ENCODE measurements at places on chromosomes 4 and X. TPM values are rescaled to one million over a fixed set of nuclear protein-coding genes. Genes with fewer than 3 reads are reported as not detected.

GRCh38 chrX:41596596-41596995, 92.2 kb upstream of the GPR34 start:
- H3K27ac ChIP-seq: no peak overlapping the region
- no peaks in the 10 kb centered on the region for H3K27me3 ChIP-seq
- no peaks in the 10 kb centered on the region for H3K36me3 ChIP-seq
- H3K4me1 ChIP-seq: no peaks in the 10 kb centered on the region
- no peak overlapping the region for H3K4me3 ChIP-seq

GAGE10 gene
- total RNA-seq: not detected

GRID2 gene
- not detected for total RNA-seq

CHRNA9 gene
- 0.30 TPM for total RNA-seq

DNA sequence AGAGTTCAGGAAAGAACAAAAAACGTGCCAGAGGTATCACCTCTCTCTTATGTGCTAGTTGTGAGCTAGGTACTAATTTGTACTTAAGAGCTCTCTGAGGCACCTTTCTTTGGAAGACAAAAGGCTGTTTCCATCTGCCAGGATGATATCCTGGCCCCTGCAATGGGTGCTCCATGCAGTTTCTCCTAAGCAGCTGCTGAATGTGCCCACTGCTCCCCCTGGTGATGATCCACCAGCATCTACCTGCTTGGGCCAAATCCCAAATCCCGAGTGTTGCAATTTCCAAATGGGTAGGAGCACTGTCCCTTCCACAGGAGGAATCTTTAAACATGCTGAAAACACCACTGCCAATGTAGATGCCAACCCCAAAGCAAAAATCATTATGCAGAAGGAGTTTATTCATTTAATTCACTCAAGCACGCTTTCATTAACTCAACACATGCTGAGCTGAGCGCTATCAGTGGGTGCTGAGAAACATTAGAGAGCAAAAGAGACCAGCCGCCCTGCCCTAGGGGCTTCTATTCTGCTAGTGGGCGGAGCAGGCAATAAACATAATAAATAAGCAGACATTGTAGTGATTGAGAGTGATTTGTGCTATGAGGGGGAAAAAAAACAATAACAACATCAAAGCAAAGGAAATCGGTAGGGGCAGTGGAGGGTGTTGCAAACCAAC, 69.6 kb upstream of the C4orf50 start:
- H3K4me3 ChIP-seq: no peak overlapping the region
- H3K36me3 ChIP-seq: no peaks in the 10 kb centered on the region
- no peak overlapping the region for H3K27ac ChIP-seq
- DNase-seq: no peak
- peaks cover 10% of the 10 kb centered on the region for H3K4me1 ChIP-seq

- no peaks in the 10 kb centered on the region for H3K27me3 ChIP-seq
- H3K4me1 ChIP-seq: no peaks in the 10 kb centered on the region
- H3K36me3 ChIP-seq: no peaks in the 10 kb centered on the region
- no peak overlapping the region for H3K4me3 ChIP-seq
- no peak for DNase-seq
Measured at GRCh38 chrX:135431886-135432285, 10.1 kb downstream of the SMIM10L2A start.

DNA sequence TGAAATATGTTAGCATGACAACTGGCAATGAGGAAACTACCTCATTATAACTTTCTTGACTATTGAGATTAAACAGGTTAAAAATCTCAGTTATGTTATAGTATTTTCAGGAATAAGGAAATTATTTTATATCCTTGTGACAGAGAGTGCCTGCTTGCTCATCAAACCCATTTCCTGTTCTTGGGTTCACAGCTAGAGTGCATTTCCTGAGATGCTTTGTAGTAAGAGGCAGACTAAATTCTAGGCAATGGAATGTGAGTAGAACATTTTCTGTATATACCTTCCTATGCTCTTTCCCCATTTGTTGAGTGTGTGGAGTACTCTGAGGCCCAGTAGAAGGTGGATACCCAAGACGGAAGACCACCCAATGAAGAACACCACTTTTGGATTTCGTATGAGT, 96.9 kb upstream of the CASK start:
- H3K4me1 ChIP-seq: no peaks in the 10 kb centered on the region
- H3K27me3 ChIP-seq: no peaks in the 10 kb centered on the region
- H3K36me3 ChIP-seq: no peaks in the 10 kb centered on the region
- H3K4me3 ChIP-seq: no peak overlapping the region

MAGEA2B gene
- total RNA-seq: not detected

TASL gene
- 8.9 TPM for total RNA-seq

NWD2 gene
- not detected for total RNA-seq

DNA sequence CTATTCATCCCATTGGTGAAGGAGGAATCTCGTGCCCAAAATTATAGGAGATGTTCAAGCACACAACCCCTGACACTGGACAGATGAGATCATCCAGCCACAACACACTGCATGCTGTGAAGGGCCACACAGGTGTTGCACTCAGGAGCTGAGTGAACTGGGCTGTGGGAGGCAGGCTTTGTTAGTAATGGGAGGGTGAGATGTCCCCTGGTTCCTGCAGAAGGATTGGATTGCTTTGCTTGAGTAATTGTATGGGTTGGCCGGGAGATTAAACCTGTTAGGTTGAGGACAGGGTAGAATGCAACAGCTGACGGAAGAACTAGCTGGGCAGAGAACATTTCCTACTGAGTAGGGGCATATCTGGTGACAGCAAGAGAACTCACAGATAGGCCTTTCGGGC, 152.2 kb downstream of the TACR3 start:
- H3K36me3 ChIP-seq: no peaks in the 10 kb centered on the region
- H3K27me3 ChIP-seq: no peaks in the 10 kb centered on the region
- DNase-seq: no peak
- H3K4me3 ChIP-seq: no peak overlapping the region
- H3K27ac ChIP-seq: no peak overlapping the region

DNA sequence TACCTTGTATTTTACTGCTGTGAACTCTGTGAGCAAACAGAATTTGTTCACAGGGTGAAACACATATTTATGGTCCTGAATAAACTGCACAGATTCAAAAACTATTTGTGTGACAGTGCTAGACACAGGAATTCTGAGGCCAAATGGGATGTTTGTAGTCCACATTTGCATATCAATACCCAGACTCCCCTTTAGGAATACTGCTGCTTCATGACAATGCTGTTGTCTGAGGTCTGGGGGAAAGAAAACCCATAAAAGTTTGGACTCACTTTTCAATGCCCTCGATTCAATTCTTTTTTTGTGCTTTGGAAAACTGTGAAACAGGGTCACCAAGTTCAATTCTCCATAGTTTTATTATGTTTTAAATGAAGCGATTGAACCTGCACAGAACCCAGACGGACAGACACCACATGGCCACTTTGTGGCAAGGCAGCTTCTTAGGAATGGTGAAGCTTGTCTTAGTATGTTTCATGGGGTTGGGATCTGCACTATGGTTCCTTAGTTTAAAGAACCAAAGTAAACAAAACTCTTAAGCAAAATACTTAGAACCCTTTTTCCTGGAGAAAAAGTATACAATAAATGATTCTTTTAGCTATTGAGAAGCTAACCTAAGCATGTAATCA, 92.3 kb upstream of the MAD2L1 start:
- no peaks in the 10 kb centered on the region for H3K27me3 ChIP-seq
- H3K27ac ChIP-seq: no peak overlapping the region
- H3K36me3 ChIP-seq: no peaks in the 10 kb centered on the region
- DNase-seq: no peak
- no peaks in the 10 kb centered on the region for H3K4me1 ChIP-seq

GRCh38 chr4:133096972-133097371, 52.1 kb upstream of the PCDH10 start:
- no peak overlapping the region for H3K4me3 ChIP-seq
- DNase-seq: no peak
- no peaks in the 10 kb centered on the region for H3K36me3 ChIP-seq
- H3K27me3 ChIP-seq: no peaks in the 10 kb centered on the region
- no peak overlapping the region for H3K27ac ChIP-seq

DNA sequence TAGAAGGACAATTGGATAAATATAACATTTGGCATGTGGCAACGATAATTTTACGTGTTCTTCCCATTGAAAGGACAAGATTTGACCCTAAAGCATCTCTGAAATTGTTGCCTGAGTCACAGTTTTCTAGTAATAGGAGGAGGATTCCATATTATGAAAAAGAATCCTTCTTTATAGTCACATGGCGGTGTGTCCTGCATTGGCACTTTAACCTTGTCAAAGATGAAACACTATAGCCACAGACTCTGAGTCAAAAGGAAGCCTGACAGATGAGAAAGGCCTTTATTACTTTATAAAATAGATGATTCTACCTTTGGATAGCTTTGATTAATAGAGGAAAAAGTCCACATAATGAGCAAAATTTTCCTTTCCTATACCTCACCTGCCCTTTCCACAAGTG, 11.5 kb downstream of the LNX1 start:
- H3K27ac ChIP-seq: no peak overlapping the region
- no peaks in the 10 kb centered on the region for H3K4me1 ChIP-seq
- no peak for DNase-seq
- H3K4me3 ChIP-seq: no peak overlapping the region

GRCh38 chr4:179486570-179487335, 2044.5 kb upstream of the AGA start:
- no peaks in the 10 kb centered on the region for H3K27me3 ChIP-seq
- DNase-seq: no peak
- no peaks in the 10 kb centered on the region for H3K4me1 ChIP-seq
- no peaks in the 10 kb centered on the region for H3K36me3 ChIP-seq
- no peak overlapping the region for H3K27ac ChIP-seq

DNA sequence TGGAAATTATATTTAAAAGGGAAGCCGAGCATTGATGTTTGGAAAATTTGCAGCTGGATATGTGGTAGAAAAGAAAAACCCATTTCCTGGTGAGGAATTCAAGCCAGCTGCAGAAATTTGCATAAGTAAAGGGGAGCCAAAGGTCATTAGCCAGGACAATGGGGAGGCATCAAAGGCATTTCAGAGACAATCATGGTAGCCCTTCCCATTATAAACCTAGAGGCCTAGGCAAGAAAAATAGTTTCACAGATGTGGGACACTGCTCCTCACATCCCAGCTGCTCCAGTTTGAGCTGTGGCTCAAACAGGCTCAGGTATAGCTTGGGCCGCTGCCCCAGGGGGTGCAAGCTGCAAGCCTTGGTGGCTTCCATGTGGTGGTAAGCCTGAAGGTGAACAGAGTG, 35.8 kb downstream of the NAP1L3 start:
- no peaks in the 10 kb centered on the region for H3K36me3 ChIP-seq
- no peak overlapping the region for H3K4me3 ChIP-seq
- H3K27me3 ChIP-seq: no peaks in the 10 kb centered on the region
- H3K4me1 ChIP-seq: no peaks in the 10 kb centered on the region
- H3K27ac ChIP-seq: no peak overlapping the region
- DNase-seq: no peak

ART3 gene
- total RNA-seq: not detected

DNA sequence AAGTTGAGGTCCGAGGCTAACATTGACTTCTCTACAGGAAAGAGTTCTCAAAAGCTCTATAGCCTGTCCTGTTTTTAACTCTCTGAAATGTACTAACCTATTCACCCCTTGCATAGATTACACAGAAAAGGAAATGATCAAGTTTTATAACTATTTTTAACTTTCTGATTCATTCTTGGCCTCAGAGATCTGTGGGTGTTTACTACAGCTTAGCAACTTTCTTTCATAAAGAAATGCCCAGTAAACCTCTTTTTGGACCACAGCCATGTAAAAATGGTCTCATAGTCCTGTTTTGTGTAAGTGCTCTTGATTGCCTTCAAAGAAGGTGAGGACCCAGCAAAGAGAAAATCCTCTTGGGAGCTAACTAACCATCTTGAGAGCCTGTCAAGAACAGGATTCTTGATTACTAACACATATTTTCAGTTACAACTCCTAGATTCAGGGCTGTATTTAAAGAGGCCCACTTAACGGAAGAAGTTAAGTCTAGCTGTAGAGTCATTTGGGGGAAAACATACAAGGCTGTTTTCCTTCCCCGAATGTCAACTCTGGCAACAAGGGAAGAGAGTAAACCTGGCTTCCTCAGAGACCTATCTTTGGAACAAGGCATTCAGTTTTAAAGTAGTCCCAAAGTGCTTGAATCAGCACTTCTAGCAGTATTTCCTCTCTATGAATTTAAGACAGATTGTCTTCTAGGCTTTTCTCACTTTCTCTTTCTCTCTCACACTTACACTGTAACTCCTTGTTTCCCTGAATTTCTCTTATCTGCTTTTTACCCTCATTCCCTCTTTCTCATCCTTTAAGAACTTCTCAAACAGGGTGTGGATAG, 78.2 kb downstream of the IL21 start:
- no peaks in the 10 kb centered on the region for H3K36me3 ChIP-seq
- peaks cover 35% of the 10 kb centered on the region for H3K4me1 ChIP-seq
- no peak overlapping the region for H3K27ac ChIP-seq
- H3K27me3 ChIP-seq: no peaks in the 10 kb centered on the region
- H3K4me3 ChIP-seq: no peak overlapping the region

DNA sequence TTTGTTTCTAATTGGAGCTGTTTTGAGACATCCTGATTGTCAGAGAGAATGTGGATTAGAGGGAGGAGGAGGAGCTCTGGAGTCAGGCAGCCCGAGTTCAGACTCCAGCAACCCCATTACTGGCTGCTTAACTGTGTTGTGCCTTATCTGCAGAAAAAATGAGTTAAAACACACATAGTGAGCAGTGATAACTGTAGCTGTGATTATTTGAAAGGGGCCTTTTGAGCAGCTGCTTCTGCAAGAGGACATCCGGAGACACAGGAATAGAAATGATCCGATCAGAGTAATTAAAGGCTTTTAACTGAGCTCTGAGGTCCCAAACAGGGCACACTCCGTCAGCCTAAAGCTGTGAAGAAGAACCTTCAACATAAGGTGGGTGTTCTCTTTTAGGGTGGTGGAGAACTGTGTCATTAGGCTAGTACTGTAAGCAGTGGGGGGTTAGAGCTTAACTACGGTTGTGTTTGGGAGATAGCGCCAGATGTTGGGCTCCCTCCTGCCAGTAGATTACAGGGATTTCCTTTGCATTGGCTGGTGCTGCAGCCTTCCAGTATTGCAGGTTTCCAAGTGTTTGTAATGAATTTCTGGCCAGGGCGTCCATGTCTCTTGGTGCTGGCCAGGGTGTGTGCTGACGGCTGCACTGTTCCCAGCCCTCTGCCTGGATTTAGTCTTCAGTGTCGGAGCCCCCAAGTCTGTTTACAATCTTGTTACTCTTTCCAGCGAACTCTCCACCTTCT, 24.3 kb downstream of the ADD1 start:
- H3K36me3 ChIP-seq: no peaks in the 10 kb centered on the region
- H3K27me3 ChIP-seq: no peaks in the 10 kb centered on the region
- H3K27ac ChIP-seq: no peak overlapping the region
- H3K4me1 ChIP-seq: peaks cover 18% of the 10 kb centered on the region

Measured in naive thymus-derived CD4-positive, alpha-beta T cell (primary cell).